ENCODE measurements at places on chromosomes 13 and 19. TPM values are rescaled to one million over a fixed set of nuclear protein-coding genes. Genes with fewer than 3 reads are reported as not detected.

Gene CCDC194
- total RNA-seq: 0.53 TPM

GRCh38 chr19:39778763-39779162 is at the start of gene LEUTX:
Gene LEUTX, plus strand, starts transcription at chr19:39778854. Its CDS starts 67 bp downstream, at chr19:39778921.
- no peak for DNase-seq

DNA sequence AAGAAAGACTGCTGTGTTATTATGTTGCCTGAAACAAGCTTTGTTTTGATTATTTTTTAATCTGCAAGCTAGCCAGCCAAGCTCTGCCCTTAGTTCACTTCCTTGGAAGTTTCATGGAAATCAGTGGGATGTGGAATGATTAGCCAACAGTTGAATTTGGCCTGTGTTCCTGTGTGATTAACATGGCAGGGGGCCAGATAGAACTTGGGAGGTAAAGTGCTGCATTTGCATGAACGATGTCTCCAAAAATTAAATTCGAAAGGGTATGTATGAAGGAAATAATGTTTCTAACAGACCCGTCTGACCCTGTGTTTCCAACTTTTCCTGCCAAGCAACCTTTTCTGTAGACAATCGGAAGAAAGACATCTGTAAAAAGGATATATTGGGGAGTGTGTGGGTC is 32.2 kb downstream of the UFM1 start:
- no peak for DNase-seq

DNA sequence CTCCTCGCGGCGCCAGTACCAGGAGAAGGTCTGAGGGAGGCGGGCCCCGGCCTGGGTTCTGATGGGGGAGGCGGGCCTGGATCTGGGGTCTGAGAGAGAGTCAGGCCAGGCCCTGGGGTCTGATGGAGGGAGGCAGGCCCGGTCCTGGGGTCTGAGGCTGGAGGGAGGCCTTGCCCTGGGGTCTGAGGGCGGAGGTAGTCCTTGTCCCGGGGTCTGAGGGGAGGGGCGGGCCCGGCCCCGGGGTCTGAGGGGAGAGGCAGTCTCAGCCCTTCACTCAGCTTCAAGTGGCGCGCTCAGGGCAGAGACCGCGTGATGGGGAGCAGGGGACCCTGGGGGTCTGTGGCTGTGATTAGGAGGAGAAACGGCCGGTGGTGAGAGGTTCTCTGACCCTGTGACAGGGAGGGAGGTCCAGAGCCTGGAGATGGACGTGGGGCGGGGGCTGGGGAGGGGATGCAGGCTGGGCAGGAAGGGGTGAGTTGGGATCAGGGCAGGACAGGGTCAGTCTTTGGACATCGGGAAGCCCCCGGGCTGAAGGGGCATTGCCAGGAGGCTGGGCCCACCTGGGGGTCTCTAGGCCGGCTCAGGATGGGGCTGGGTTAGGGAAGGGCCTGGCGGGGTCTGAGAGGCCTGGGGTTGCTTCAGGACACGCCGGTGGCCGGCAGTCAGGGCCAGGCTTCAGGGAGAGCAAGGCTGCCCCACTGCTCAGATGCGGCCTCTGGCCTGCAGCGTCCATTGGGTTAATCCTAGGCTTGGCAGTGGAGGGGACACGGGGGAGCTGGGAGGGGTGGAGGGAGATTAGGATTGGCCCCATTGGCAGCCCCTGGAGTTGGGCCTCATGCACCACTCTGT is 18.7 kb downstream of the HCN2 start:
- no peak for DNase-seq

Gene ZNF221
- total RNA-seq: 5.8 TPM

DNA sequence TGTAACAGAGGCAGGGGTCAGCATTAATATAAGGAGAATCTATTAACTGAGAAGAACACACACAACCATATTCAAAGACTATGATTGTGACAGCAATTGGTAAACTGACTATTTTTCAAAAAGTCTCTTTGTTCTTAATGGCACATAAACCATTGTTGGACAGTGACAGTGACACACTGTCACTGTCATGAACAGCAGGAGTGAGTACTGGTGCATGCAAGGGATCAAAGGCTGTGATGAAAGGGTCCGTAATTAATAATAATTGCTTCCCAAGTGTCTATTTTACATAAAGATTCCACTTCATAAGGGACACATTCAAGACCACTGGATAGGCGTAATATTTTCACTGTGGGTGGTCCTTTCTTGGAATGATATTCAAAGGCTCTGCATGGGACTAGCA is 50.7 kb downstream of the LHFPL6 start:
- DNase-seq: no peak

Gene STAP2
- 330 TPM for total RNA-seq

DNA sequence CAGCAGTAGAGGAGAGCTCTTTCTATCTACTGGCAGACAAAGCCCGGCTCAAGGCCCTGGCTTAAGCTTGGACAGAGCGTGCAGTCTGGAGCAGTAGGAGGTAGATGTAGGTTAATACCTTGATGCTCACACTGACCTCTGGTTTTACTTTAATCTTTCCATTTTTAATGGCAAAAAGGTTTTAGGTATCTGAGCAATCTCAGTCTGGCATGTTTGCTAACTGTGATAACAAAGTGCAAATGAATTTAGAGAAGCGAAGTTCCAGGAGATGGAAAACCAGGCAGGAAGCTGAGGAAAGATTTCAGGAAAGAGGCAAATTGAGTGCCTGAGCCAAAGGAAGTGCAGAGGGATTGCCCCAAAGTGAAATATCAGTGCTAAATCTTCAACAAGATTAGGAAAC is 356.6 kb downstream of the FOXO1 start:
- DNase-seq: no peak

GRCh38 chr19:8206147-8207087 is 2.8 kb upstream of the CERS4 start:
- no peak for DNase-seq

DNA sequence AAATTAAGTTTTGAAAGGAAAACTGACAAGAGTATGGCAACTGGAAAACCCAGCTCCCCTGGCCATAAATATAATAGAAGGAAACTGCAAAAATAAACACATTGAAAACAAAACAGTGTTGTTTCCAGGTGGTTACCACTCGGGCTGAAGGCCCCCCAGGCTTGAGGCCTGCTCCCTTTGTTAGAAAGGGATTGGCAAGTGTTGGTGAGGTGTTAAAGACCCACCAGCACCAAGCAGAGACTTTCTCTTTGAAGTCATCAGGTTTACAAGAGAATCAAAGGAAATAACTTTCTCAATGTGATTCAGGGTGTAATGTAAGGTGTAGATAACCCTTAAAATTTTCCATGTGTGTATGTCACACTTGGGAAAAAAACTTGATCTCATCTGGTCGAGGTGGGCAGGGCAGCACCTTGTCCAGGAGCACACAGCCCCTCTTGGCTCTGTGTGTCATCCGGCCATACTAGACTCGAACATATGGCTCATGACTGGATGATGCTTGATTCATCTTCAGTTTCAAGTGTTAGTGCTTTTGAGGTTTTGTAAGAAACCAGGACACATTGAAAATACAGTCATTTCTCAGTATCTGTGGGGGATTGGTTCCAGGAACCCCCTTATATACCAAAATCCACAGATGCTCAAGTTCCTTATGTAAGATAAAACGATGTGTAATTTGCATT is 7.8 kb downstream of the ACTN4 start:
- no peak for DNase-seq

Measured in mucosa of descending colon (tissue), 3 donors.